Foreskin keratinocyte (primary cell): ENCODE measurements at places on chromosomes 3 and 15. TPM values are rescaled to one million over a fixed set of nuclear protein-coding genes. Genes with fewer than 3 reads are reported as not detected.

- no peak for DNase-seq
Measured at GRCh38 chr3:99286266-99286845, 352.0 kb upstream of the COL8A1 start.

DNA sequence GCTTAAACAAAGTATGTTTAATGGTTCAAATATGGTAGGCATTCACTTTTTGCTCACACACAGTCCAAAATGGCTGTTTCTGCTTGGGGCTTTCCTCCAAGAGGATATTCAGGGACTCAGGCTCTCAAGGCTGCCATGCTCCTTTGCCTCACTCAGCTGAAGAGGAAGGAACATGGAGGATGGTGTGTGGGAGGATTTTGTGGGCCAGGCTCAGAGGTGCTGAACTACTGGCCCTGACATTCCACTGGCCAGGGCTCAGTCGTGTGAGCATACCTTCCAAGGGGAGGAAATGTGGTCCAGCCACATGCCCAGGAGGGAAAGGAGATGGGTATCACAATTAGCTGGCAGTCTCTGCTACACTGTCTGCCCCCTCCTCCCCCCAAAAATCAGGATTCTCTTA lies 8.7 kb downstream of the PXYLP1 start:
- no peak for DNase-seq

GRCh38 chr3:173796890-173797289 lies 399.3 kb downstream of the NLGN1 start:
- no peak for DNase-seq

FGD5 gene
- not detected in 2 replicates for total RNA-seq

DNA sequence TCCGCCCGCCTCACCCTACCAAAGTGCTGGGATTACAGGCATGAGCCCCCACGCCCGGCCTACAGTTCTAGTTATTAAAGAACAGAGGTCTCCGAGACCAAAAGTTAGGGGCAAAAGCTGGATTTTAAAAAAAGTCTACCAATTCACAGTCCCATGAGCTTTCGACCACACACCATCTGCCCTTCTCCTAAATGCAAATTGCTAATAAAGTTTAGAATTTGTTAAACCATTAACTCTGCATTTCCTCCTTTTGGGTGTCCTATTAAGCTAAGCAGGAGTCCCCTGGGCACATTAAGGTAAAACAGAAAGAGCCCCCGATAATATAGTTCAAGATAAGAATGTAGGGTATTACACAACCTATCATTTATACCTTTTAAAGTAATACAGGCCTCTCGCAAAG lies 322.7 kb downstream of the FOXP1 start:
- no peak for DNase-seq

DNA sequence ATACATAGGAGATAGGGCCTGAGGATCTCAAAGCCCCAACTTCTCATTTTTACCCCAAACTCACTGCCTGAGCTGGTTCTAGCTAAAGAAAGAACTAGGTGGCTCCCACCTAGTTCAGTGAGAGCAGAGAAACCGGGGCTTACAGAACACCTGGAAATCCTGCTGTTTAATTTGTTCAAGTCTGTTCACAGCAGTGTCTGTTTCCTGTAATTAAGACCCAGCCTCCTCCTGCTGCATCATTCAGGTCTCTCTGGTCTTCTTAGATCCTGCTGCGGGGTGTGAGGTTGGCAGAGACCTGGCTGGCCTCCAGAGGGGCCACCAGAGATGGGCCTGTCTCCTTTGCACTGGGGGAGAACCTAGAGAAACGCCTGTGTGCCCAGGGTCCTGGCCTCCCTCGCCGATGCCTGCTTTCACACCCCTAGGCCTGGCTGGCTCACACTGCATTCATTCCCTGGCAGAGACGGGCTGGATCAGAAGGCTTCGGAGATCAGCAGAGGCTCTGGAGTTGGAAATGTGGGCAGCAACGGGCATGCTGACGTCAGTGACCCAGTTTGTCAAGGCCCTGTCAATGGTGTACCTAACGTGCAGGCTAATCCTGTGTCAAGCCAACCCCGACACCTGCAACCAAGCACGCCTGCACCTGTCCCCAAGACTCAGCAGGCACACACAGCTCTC lies 4.9 kb upstream of the CHRNA3 start:
- no peak for DNase-seq

CCK gene
- 1.4 and 3.0 TPM in 2 replicates for total RNA-seq

GRCh38 chr3:38131621-38132369 lies 5.1 kb downstream of the ACAA1 start:
- DNase-seq = no peak

FGF7 gene
- not detected in 2 replicates for total RNA-seq

ITGB5 gene
- total RNA-seq = 82.0 and 91.9 TPM in 2 replicates

DNA sequence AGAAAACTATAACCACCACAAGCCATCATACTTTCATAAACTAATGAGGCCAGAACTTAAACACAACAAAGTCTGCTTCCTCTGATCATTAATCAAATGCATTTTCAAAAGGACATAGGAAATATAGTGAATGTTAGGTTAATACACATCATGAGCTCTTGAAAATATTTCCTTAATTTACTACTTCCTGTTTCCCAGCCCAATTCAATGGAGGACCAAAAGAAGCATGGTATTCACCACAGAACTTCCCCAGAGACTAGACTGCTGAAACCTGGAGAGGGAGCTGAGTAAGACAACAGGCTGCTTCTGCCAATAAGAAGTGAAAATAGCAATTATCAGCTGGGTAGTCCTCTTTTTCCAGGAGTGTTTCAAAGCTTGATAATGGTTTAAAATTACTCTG lies 250.3 kb downstream of the ULK4 start:
- no peak for DNase-seq

DNA sequence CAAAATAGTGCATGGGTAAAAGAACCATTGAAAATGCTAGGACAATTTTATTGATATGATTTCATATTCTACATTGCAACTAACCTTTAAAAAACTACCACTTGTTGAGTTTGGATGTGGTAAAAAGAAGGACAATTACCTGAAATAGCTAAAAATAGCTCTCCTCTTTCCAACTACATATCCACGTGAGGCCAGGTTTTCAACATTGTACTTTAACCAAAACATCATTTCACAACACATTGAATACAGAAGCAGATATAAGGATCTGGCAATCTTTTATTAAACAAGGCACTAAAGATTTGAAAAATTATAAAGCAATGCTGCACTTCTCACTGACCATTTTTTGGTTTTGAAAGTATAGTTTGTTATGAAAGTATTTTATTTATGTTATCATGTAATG lies 28.1 kb upstream of the MRPL3 start:
- DNase-seq = no peak

SMAD6 gene
- 0.10 TPM in 1 of 2 replicates, not detected in the other for total RNA-seq

GRCh38 chr3:14324224-14324944 lies 78.0 kb upstream of the SLC6A6 start:
- peak; percentile 47 for DNase-seq

GRCh38 chr3:133488785-133489367 lies 84.6 kb upstream of the CDV3 start:
- DNase-seq = peak; percentile 74

DNA sequence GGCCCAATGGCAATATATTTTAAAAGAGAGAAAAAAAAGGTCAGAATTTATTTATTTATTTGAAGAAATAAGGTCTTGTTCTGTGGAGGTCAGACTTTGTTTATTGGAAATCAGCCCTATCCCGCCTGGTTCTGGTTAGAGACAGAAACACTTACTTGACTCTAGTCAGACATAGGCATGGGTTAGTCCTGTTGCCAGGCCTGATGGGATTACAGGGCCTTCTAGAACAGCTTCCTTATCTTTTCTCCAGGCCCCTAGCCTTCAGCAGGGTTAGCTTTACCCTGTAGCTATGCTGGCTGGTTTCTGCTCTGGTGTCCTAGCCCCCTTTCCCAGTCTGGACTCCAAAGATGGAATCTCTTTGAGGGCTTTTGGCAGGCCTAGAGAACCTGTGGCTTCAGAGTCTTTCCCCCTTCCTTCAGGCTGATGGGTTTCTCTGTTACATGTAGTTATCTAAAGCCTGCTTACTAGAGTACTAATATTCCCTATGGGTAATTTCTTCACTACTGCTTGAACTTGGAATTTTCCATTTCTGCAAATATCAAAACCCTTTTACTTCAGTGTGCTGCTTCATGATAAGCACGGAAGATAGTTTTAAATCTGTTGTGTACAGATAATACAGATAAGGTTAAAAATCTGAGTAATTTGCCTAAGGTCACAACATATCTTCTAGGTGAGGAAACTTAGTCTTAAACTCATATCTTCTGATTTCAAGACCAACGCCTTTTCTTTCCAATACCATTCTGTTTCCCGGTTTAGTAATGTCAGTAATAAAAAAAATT lies 10.6 kb downstream of the IREB2 start:
- DNase-seq = no peak

DNASE1L3 gene
- total RNA-seq = not detected in 2 replicates

DNA sequence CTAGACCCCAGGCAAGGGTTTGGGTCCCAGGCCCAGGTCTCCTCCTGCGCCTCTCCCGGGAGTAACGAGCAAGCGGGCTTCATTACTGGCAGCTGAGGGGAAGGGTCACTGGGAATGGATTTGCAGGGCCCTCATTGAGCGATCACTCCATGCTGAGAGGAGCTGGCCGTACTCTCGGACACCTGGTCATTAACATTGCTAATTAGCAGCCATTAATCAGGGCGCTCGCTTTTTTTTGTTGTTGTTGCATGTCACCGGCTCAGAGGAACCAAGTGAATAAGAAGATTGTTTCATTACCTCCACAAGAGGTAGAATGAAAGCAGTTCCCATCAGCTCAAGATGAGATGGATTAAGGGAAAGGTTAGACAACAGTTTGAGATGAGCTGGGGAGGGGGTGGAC lies 293.0 kb upstream of the ATP11B start:
- no peak for DNase-seq

DNA sequence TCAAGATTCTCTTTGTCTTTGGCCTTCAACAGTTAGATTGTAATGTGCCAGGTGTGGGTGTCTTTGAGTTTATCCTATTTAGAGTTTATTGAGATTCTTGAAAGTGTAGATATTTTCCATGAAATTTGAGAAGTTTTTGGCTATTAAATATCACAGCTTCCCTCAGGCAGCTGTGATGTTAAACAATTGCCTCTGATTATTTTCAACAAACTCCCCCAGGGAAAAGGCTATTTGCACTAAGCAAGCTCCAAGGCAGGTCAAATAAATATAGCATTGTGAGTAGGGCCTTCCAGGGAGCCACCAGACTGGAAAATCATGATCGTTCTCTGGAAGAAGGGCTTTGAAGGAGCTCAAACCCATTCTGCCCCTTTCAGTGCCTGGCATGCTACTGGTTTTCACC lies 107.0 kb downstream of the EEFSEC start:
- DNase-seq = no peak

DNA sequence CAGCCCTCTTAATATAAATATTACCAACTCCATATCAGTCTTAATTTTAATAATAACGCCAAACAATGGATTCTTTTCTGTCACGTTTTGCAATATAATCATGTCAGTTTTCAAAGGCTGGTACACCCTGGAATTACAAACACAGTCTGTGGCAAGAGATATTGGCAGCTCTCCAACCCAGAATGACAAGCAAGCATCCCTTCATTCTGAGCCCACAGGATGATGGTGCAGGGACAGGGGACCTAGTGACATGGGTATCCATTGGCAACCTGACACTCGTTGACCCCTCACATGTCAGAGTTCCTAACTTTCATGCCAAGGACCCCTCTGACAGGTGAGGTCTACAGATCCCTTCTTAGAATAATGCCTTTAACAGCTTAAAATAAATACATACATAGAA lies 154.5 kb upstream of the TSC22D2 start:
- DNase-seq = no peak

SCN11A gene
- not detected in 2 replicates for total RNA-seq

DNA sequence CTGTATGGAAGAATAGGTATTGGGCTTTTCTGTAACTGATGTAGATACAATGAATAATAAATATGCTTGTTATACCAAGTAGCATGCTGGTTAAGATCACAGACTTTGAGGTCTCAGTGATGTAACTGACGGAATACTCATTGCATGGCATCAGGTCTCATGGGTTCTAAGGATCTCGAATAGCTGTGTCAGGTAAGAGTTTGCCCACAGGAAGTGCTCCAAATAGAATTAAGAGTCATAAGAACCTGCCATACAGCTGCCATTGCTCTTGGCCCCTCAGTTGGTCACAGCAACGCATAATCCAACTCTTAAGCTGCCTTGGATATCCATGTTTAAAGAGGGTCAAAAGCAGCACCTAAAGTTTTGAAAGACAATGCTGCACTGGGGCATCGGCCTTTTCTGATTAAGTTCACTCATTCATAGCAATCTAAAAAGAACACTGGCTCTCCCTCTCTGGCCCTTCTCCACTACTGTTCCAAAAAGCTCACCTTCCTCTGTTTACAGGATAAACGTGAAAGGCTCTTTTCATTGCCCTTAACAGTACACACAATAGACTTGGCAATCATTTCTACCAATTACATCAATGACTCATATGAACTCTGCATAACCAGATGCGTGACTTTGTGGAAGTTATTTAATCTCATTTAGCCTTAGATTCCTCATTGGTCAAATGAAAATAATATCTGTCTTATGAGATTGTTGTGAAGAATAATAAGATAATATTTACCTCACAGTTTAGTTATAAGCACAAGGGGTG lies 74.6 kb downstream of the ZBTB20 start:
- no peak for DNase-seq

WDR49 gene
- total RNA-seq = not detected in 2 replicates

GRCh38 chr3:194661946-194662345 lies 10.0 kb downstream of the LSG1 start:
- DNase-seq = no peak

LMAN1L gene
- total RNA-seq = not detected in 2 replicates

SPPL2A gene
- 49.7 and 57.5 TPM in 2 replicates for total RNA-seq

SEC22C gene
- total RNA-seq = 54.8 and 59.8 TPM in 2 replicates

GRCh38 chr15:42332331-42332730 lies 27.0 kb upstream of the CAPN3 start:
- DNase-seq = no peak

- no peak for DNase-seq
Measured at GRCh38 chr15:95192923-95193322, 961.6 kb downstream of the MCTP2 start.

TRAT1 gene
- total RNA-seq = not detected in 2 replicates

GRCh38 chr3:64026346-64026745 lies 3.1 kb upstream of the PSMD6 start:
- no peak for DNase-seq

DNA sequence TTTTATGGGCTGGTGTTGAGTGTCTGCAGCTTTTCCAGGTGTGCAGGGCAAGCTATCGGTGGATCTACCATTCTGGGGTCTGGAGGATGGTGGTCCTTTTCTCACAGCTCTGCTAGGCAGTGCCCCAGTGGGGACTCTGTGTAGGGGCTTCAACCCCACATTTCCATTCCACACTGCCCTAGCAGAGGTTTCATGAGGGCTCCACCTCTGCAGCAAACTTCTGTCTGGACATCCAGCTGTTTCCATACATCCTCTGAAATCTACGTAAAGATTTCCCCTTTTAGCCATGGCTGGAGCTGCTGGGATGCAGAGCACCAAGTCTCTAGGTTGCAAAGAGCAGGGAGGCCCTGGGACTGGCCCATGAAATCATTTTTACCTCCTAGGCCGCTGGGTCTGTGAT lies 11.6 kb downstream of the RFX7 start:
- DNase-seq = no peak

DNA sequence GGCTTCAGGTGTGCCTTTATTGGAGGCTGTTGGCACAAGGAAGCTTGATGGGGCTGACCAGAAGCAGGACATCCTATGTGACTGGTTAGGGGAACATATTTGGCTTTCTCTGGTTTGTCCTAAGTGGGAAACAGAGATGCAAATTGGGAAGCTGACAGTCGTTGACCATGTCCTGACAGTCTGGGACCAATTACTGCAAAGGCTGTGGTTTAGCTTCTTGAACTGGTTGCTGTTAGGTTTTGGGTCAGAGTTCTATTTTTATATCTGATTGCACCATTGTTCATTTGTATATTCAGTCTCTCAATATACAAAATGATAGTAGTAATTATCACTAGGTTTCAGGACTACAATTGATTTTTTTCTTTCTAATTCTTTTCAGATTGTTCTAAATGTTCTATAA lies 36.8 kb downstream of the SNTN start:
- no peak for DNase-seq

FOXL2 gene
- 0.42 and 0.88 TPM in 2 replicates for total RNA-seq

MYO5C gene
- 0.28 and 0.37 TPM in 2 replicates for total RNA-seq
